HuH-7 (cell line): ENCODE measurements at places on chromosomes 5 and 9.

GRCh38 chr9:15576350-15577050 is 23.7 kb downstream of the CCDC171 start:
- no peak for DNase-seq

- no peak for DNase-seq
Measured at GRCh38 chr9:83501565-83501964, 36.6 kb downstream of the FRMD3 start.

GRCh38 chr9:116157436-116158138 is 4.0 kb downstream of the PAPPA start:
- DNase-seq = no peak

- DNase-seq = no peak
Measured at GRCh38 chr5:93929131-93929530, 187.7 kb upstream of the POU5F2 start.

GRCh38 chr5:138338411-138339090 is 485 bp downstream of the FAM53C start:
- DNase-seq = no peak

DNA sequence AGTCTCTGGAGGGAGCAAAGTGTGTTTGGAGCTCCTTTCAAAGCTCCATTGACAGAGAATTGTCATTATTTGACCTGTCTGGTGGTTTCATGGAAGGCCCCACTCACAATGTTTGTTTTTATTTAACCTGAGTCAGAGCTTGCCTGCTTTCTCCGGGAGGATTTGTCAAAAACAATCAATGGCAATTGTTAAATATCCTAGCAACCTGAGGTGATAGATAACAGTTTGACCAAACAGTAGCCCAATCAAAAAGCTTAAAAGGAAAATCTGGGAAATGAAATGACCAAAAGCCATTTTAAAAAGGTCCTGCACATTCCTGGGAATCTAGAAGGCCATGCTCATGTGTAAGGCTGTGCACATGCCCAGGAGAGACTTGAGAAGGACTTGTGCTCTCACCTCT is 177.2 kb upstream of the POC5 start:
- no peak for DNase-seq

- no peak for DNase-seq
Measured at GRCh38 chr9:8874482-8874881, 1074.9 kb upstream of the DMAC1 start.

- no peak for DNase-seq
Measured at GRCh38 chr9:127492616-127493015, 41.3 kb downstream of the LRSAM1 start.

DNA sequence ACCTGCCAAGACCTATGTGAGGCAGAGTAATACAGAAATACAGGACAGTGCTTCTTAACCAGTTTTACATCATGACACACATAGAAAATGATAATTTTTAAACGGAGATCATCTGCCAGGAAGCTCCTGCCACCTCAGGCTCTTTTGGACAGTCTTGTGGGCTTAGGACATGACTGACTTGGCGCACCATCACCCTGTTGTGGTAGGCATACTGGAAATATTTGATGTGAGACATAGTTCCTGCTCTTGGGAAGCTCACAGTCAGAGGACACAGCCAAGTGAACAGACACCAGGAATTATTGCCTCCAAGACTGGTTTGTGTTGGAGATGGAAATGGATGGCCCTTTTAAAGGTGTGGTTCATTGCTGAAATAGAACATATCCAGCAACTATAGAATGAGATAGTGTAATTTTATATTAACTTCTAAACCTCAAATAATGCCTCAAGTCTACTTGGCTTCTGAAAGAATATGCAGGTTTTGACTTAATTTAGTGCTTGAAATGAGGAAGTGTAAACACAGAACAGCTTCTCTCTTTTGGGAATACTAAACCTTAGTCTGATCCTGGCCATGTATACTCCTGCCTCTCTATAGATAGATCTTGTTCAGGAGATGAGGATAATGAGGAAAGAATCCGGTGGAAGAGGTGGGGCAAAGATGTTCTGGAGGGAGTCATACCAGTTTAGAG is 19.7 kb downstream of the CPEB4 start:
- DNase-seq = no peak

DNA sequence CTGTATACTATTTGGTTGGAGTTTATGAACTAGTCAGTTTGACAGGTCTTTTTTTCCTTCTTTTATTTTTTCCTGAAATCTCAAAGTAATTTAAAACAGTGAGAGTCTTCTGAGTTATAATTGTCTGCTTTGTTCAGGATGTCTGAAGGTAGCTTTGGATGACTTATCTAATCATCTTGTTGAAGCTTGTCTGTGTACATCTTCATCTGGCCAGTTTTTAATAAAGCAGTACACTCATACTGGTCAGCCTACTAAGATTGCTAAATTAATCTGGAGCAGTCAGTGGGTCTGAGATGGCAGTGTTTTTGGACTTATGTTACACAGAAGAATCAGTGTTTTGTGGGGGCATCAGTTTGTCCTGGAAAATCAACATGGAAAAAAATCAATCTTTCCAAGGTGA is 482.4 kb downstream of the CDH10 start:
- DNase-seq = no peak

GRCh38 chr5:132477784-132478365 is 12.7 kb downstream of the IRF1 start:
- no peak for DNase-seq

- no peak for DNase-seq
Measured at GRCh38 chr9:34590381-34591247, 1.1 kb upstream of the CNTFR start.

DNA sequence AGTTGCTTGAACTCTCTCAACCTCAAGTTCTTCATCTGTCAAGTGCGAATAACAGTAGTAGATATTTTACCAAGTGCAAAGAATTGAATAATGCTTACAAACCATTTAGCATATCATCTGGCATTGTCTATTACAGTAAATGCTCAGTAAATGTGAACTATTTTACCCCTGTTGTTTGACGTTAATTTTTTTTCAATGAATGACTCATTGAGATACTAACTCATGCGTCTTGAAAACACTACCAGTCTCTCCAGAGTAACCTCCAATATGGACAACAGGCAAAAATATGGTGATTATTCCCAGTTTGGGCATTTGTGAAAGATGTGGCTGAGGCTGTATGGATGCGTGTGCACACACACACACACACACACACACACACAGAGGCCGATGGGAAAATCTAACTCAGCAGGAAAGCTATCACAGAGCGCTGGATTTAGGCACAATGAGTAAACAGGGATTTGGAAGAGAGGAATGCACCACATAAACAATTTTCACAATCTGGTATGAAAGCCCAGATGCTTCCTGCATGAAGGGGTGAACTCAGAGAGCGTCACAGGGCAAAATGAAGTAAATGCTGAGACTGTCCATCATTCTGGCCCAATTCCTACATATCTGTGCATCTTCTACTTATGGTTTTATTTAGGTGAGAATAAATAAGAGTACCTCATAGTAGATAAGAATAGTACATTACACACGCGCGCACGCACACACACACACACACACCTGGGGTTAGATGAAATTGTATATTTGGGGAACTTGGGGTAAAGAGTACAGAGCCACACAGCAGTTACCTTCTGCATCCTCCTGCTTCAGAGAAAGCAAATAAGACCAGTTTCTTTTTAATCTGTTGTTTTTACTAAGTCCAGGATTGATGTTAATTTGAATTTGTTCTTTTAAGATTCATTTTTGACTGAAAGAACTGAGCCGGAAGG is 128.7 kb downstream of the PALM2AKAP2 start:
- no peak for DNase-seq

- DNase-seq = peak; percentile 81
Measured at GRCh38 chr5:170632985-170633234, 129.1 kb downstream of the KCNIP1 start.

DNA sequence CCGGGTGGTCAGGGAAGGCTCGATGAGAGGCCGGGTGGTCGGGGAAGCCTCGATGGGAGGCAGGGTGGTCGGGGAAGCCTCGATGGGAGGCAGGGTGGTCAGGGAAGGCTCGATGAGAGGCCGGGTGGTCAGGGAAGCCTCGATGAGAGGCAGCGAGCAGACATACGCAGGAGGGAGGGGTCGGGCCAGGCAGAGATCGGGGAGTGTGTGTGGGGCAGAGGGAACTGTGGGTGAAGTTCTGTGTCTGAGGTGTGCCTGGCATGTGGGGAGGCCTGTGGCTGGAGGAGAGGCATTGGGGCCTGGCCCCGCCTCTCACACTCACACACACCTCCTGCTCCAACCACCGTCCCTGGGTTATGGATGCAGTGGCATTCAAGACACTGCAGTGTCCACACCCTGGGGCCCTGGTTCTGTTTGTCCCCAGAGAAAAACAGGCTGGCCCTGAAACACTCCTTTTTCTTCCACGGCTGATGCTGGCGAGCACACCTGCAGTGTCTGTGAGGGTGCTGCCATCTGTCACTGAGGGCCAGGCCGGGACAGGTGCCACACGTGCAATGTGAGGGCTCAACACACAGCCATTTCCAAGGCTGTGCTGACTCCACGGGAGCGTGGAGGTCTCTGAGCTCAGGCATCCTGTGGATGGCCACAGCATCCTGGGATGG is 6.5 kb upstream of the PLEKHG4B start:
- no peak for DNase-seq

- DNase-seq = no peak
Measured at GRCh38 chr5:10109299-10109698, 140.4 kb downstream of the ATPSCKMT start.

DNA sequence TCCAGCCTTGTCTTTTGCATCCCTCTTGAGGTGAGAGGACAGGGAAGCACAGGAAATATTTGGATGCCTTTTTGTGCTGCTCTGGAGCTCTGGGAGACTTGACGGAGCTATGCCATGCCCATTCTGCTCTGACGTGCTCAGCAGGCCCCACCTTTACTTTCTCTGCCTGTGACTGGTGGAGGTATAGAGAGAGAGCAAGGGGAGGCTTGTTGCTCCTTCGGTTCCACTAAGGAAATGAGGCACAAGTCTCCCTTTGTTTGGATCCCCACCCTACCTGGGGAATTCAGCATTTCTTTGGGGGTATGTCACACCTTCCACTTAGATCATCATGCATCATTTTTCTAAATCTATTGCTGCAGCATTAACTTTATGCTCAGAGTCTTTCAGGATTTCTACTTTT is 121.8 kb upstream of the CNTLN start:
- no peak for DNase-seq

DNA sequence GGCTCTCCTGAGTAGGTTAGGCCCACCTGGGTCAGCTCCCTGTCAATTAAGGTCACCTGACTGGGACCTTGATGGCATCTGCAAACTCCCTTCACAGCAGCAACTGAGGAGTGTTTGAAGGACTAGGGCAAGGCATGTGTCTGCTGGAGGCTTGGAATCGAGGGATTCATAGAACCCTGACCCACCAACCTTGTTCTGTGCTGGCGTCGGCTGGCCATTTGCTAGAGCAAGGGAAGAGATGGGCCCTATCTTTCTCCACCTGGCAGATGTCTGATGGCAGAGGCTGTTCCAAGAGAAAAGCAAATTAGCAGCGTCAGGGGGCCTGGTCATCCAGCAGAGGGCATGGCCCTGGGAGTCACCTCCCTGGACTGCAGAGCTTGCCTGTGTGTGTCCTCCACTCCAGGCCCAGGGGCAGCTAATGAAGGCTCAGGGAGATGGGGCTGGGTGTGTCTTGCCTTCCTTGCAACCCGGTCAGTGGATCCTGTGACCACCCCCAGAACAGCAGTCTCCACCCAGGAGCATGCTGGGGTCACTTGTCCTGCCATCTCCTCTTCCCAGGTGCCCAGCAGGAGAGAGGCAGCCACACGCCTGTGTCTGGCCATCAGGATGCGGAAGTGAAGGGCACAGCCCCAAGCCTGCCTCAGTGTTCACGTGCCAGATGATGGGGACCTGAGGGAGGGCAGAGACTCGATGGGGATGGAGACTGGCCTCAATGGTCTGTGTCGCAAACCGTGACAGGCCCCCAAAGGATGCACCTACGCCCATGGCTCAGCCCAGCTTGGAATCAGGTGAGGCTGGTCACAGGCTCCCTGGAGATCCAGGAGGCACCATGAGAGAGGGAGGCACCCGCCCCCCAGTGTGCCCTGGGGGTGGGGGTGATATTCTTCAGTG is 53.9 kb downstream of the BARX1 start:
- DNase-seq = no peak
